Activated T-cell treated with anti-CD3 and anti-CD28 coated beads, Interleukin-2, amount 50 U/mL, for 24 hours (primary cell): ENCODE measurements at places on chromosomes 13 and 19.

DNA sequence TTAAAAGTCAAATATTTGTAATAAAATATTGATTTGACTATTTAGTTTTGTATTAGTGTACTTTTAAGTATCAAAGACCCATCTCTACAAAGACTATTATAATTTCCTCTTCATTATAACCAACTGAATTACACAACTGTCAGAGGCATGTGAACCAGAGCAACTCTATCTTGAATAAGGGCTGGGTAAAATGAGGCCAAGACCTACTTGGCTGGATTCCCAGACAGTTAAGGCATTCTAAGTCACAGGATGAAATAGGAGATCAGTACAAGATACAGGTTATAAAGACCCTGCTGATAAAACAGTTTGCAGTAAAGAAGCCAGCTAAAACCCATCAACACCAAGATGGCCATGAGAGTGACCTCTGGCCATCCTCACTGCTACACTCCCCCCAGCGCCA lies 36.2 kb upstream of the ATP12A start:
- peaks cover 3% of the 10 kb centered on the region for H3K4me1 ChIP-seq
- no peak overlapping the region for H3K27ac ChIP-seq

- no peaks in the 10 kb centered on the region for H3K4me1 ChIP-seq
- no peaks in the 10 kb centered on the region for H3K36me3 ChIP-seq
- no peak for DNase-seq
- H3K27me3 ChIP-seq = peaks cover 14% of the 10 kb centered on the region
- no peak overlapping the region for H3K4me3 ChIP-seq
- no peak overlapping the region for H3K27ac ChIP-seq
Observed at GRCh38 chr13:102904408-102904862, 58.6 kb downstream of the ERCC5 start.

GRCh38 chr13:37953696-37954095 lies 84.1 kb upstream of the TRPC4 start:
- no peaks in the 10 kb centered on the region for H3K4me1 ChIP-seq
- no peak overlapping the region for H3K4me3 ChIP-seq
- H3K36me3 ChIP-seq = no peaks in the 10 kb centered on the region
- H3K27ac ChIP-seq = no peak overlapping the region
- H3K27me3 ChIP-seq = no peaks in the 10 kb centered on the region
- no peak for DNase-seq

GRCh38 chr13:97324115-97324514 lies 102.0 kb downstream of the MBNL2 start:
- peaks cover 11% of the 10 kb centered on the region for H3K4me1 ChIP-seq
- no peaks in the 10 kb centered on the region for H3K36me3 ChIP-seq
- no peak for DNase-seq
- H3K27me3 ChIP-seq = no peaks in the 10 kb centered on the region

DNA sequence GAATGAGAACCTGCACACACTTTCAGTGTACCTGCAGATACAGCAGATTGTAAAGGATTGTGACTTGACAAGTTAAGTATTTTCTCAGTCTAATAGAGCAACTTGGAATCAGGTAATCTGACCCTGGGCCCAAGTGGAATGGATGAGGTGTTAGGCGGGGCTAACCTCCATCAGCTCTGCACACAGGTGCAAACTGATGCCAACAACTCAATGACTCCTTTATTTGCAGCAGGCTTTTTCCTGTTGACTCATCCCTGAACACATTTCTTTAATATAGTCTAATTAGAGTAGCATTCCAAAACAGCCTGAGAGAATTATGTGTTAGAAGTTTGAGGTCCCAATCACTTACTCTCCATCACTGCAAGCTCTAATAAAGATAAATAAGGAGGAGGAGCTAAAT lies 48.8 kb downstream of the TPT1 start:
- peaks cover 18% of the 10 kb centered on the region for H3K36me3 ChIP-seq
- H3K4me1 ChIP-seq = peaks cover 27% of the 10 kb centered on the region
- H3K27me3 ChIP-seq = no peaks in the 10 kb centered on the region
- H3K27ac ChIP-seq = no peak overlapping the region
- no peak for DNase-seq
- H3K4me3 ChIP-seq = no peak overlapping the region

DNA sequence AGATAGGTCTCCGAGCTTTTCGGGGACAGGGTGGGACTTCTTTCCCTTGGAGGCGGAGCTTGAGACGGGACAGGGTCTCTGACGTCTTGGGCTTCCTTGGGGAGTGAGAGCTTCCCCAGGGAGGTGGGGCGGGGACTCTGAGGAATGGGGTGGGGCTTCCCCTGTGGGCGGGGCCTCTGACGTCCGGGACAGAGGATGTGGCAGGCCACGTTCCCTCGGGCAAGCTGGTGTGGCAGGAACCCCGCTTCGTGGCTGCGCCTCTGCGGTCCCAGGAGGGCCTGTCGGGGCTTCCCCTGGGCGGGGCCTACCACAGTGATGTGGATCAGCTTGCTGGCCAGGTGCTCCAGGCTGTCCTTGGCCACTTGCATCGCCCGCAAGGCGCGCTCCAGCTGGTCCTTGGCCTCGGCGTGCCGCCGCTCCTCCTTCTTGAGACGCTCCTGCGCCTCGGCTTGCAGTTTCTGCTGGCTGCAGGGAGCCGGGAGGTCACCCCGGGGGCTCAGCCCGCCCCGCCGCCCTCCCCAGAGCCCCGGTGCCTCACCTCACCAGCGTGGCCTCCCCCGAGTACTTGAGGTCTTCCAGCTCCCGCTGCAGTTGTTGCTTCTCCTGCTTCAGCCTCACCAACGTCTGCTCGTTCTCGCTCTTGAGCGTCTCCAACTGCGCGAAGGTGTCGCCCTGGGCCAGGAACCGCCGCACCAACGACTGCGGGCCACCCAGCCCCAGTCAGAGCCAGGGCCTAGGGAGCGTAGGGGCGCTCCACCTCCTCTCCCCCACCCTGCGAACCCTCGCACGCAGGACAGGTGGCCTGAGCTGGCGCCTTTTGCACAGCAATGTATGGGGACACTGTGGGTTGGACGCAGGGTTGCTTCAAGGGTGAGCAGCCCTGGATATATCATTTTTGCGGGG lies 3.3 kb upstream of the RGL3 start:
- DNase-seq = peak; percentile 78
- H3K4me3 ChIP-seq = peak overlapping the region; percentile 54
- peaks cover 44% of the 10 kb centered on the region for H3K4me1 ChIP-seq
- H3K27ac ChIP-seq = no peak overlapping the region
- H3K27me3 ChIP-seq = peaks cover 64% of the 10 kb centered on the region
- no peaks in the 10 kb centered on the region for H3K36me3 ChIP-seq

DNA sequence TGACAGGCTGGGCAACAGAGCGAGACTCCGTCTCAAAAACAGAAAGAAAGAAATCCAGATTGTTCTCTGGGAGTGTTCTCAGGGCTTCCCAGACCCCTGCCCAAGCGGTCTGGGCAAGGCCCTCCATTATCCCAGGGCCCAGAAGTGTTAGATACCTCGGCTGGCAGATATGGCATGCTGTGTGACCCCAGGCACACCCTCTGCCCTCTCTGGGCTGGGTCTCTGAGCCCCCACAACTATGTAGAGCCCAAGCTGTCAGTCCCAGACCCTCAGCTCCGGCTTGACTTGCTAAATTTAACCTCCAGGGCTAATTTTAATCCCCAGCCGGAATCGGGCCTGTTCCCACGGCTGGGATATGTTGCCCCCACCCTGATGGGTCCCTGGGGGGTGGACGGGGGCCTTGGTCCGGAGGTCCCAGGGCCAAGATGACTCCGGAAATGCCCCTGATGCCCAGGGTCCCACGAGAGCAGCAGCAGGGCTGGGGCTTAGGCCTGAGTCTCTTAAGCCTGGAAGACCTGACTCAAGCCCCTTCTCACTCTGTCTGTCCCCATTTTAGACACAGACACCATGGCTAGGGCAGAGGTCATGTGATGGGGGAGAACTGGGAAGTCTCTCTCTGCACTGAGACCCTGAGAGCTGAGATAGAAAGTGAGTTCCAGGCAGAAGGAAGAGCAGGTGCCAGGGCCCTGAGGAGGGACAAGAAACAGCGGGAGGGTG lies 14.5 kb upstream of the TMEM161A start:
- H3K27me3 ChIP-seq = no peaks in the 10 kb centered on the region
- peaks cover 27% of the 10 kb centered on the region for H3K36me3 ChIP-seq
- no peaks in the 10 kb centered on the region for H3K4me1 ChIP-seq
- no peak for DNase-seq
- no peak overlapping the region for H3K4me3 ChIP-seq

GRCh38 chr19:2905918-2906519 lies 5.3 kb downstream of the ZNF57 start:
- H3K4me1 ChIP-seq = peaks cover 41% of the 10 kb centered on the region
- H3K27me3 ChIP-seq = no peaks in the 10 kb centered on the region
- DNase-seq = no peak
- H3K36me3 ChIP-seq = peaks cover 18% of the 10 kb centered on the region
- H3K4me3 ChIP-seq = no peak overlapping the region

- H3K27ac ChIP-seq = no peak overlapping the region
- H3K36me3 ChIP-seq = peaks cover 25% of the 10 kb centered on the region
- H3K4me1 ChIP-seq = peaks cover 41% of the 10 kb centered on the region
- H3K27me3 ChIP-seq = peaks cover 44% of the 10 kb centered on the region
- no peak overlapping the region for H3K4me3 ChIP-seq
Observed at GRCh38 chr19:48392860-48393558, 459 bp upstream of the GRIN2D start.

DNA sequence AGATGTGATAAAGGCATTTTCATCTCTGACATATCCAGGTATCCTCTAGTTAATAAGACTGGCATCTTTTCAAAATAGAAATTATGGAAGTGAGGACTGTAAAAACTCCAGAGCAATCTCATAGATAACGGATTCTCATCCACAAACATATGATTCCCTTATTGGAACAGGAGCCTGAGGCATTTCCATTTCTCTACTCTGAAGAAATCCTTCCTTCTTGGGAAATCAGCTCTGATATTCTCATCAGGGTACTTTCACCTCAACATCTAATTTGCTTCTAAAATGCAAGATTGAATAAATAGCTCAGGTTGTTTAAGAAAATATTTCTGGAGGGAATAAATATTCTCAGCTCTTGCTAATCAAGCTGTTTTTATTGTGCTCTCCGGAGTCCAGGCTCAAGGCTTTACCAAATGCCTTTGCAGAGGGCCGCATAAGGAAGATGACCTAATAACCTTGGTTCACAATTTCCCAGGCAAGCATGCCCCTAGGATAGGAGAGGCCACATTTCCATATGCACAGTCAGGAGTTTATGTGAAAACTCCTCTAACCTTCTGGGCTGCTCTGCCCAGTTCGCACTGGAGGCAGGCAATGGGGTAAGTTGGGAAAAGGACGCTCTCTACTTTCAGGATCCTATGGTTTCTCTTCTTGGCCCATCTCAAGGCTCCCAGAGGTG lies 44.0 kb upstream of the RFC3 start:
- peaks cover 5% of the 10 kb centered on the region for H3K4me1 ChIP-seq
- no peak overlapping the region for H3K4me3 ChIP-seq
- H3K36me3 ChIP-seq = no peaks in the 10 kb centered on the region
- peaks cover 5% of the 10 kb centered on the region for H3K27me3 ChIP-seq

DNA sequence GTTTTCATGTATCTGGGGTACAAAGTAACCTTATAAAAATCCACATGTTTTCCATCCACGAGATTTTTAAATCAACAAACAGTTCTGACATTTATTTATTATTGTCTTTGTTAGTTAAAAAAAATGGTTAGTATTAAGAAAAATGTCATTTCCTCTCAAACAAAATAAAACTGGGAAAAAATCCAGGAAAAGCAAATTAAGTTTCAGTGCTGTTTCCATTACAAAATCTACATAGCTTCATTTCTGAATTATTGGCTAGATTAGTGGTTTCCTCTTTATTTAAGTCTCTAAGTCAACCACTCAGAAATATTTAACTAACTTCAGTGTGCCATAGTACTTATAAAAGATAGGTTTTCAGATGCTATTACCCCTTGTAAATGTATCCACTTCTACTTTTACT lies 49.1 kb downstream of the MZT1 start:
- peaks cover 15% of the 10 kb centered on the region for H3K27me3 ChIP-seq
- H3K36me3 ChIP-seq = no peaks in the 10 kb centered on the region
- no peak overlapping the region for H3K4me3 ChIP-seq
- DNase-seq = no peak
- no peaks in the 10 kb centered on the region for H3K4me1 ChIP-seq
- no peak overlapping the region for H3K27ac ChIP-seq

- no peak overlapping the region for H3K4me3 ChIP-seq
- no peak overlapping the region for H3K27ac ChIP-seq
- H3K27me3 ChIP-seq = peaks cover 19% of the 10 kb centered on the region
- H3K4me1 ChIP-seq = no peaks in the 10 kb centered on the region
- no peaks in the 10 kb centered on the region for H3K36me3 ChIP-seq
Observed at GRCh38 chr13:110351636-110352420, 44.7 kb downstream of the COL4A2 start.

DNA sequence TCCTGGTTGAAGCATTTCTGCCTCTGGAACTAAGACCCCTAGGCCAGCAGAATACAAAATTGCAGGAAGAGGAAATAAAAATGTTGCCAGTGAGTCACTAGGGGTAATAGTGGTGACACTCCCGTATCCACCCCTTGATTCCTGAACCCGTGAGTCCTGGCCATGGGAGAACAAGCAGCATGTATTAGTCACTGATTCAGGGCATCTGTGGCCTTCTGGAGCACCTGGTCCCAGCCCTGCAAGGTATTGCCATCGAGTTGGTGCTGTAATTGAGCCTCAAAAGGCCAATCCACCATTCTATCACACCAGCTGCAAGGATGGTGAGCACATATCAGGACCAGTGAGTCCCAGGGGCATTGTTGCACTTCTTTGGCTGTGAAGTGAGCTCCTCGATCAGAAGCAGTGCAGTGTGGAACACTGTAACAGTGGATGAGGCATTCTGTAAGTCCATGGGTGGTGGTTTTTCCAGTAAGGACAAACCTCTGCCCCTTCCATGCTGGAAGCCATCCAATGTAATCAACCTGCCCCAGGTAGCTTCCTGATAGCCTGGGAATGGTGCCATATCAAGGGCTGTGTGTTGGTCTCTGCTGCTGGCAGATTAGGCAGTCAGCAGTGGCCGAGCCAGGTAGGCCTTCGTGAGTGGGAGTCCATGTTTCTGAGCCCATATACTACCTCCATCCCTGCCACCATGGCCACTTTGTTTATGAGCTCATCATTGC lies 39.6 kb downstream of the C1QTNF9 start:
- H3K27ac ChIP-seq = no peak overlapping the region
- H3K36me3 ChIP-seq = no peaks in the 10 kb centered on the region
- no peaks in the 10 kb centered on the region for H3K27me3 ChIP-seq
- DNase-seq = no peak
- H3K4me3 ChIP-seq = no peak overlapping the region
- no peaks in the 10 kb centered on the region for H3K4me1 ChIP-seq

DNA sequence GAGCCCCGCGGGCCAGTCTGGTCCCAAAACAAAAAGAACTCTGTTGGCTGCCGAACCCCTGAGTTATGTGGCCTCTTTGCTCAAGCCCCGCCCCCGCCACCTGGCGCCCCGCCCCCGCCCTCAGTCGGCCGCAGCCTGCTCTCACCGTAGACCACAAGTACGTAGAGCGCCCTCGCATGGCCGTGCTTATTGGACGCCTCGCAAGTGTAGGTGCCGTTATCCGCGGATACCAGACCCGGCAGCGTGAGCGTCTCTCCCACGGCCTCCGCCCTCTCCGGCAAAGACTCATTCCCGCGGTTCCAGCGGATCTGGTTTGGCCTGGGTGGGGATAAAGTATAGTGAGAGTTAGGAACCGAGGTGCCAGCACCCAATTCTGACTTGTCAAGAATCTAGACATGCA lies 5.5 kb upstream of the ZNF428 start:
- peak; percentile 87 for DNase-seq
- no peak overlapping the region for H3K27ac ChIP-seq
- H3K36me3 ChIP-seq = peaks cover 8% of the 10 kb centered on the region
- H3K4me1 ChIP-seq = peaks cover 27% of the 10 kb centered on the region
- peaks cover 15% of the 10 kb centered on the region for H3K27me3 ChIP-seq
